ENCODE measurements at places on chromosomes 11 and 22.
A peak's percentile ranks its signal among the peaks of the same experiment; 100 is the strongest.

- no peak for DNase-seq
These were observed at the start of gene FXYD6 for GRCh38 chr11:117876341-117877119. Gene FXYD6 (minus strand): TSS chr11:117876658. CDS start chr11:117842776, 33,882 bp downstream.

GRCh38 chr11:64224151-64224890 is 1.7 kb downstream of the TRPT1 start:
- DNase-seq, result no peak

DNA sequence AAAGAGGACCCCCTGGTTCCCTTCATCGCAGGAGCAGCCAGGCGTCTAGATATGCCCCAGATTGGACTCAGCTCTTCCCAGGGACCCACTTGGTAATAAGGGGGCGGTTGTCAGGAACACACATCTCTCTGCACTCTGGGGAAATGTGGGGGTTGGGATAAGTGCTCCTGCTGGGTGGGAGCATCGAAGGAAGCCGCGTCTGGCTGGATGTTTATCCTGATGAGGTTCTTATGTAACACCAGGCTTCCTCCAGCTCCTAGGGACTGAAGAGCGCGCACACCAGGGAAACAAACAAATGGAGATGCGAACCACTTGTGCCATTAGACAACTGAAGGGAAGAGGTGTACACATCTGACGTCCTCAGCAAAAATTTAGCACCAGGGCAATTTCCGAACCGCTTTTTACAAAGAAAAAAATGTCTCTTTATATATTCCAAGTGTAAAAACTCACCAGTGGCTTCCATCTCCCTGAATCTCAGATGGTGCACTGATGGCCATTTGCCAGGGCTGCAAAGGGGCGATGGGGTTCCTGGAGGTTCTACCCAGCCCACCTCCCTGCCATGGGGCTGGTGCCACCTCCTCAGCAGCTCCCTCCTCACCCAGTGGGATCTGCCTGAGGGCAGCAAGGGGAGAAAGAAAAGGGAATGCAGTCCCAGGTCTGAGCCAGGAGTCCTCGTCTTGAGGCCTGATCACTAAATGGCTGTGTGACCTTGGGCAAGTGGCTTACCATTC is 89.4 kb downstream of the PKNOX2 start:
- DNase-seq, result no peak

DNA sequence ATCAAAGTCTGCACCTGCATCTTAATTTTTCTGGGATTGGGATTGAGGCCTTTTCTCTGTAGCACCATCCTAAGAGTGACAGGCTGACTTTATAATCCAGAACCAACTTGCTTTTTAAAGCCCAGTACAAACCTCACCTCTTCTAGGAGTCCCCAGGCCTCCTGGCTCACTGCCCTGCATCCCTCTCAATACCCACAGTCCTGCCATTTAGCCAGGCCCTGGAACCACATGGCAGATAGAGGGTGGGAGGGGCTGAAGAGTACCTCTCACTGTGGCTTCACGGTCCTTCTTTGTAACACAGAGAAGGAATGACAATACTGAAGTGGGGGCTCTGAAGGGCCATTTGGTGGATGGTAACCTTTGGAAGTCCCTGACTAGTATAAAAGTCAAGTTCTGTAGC is 63.5 kb upstream of the PHOX2A start:
- no peak for DNase-seq

- DNase-seq, result no peak
These were observed 758 bp downstream of the MCAM start for GRCh38 chr11:119316016-119316728.

DNA sequence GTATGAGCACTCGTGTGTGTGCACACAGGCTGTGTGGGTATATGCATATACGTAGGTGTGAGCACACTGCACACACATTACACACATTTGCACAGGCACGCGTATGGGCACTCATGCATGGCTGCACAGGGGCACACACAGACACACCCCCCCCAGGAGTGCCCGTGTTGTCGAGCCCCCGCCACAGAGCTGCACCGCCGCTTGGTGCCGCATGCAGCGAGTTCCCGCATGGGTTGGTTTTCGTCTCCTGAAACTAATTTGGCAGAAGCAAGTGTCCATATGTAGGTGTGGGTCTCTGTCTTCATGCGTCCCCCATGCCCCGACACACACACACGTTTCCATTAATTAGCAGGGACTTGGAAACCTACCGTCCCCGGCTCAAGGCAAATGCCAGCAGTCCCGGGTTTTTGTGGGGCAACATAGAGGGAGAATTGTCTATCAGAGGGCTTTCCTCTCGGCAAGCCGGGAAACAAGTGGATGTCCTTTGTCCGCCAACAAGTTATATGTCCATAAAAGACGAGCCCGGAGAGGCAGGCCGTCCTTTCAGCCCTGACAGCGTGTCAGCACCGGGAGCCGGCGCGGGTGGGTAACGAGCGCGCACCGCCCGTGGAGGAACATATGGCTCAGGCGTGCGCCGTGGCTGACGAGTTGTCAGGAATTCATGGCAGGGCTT is 1291.7 kb downstream of the BRD1 start:
- DNase-seq, result no peak

GRCh38 chr11:3139086-3139440 is 26.0 kb downstream of the OSBPL5 start:
- no peak for DNase-seq

DNA sequence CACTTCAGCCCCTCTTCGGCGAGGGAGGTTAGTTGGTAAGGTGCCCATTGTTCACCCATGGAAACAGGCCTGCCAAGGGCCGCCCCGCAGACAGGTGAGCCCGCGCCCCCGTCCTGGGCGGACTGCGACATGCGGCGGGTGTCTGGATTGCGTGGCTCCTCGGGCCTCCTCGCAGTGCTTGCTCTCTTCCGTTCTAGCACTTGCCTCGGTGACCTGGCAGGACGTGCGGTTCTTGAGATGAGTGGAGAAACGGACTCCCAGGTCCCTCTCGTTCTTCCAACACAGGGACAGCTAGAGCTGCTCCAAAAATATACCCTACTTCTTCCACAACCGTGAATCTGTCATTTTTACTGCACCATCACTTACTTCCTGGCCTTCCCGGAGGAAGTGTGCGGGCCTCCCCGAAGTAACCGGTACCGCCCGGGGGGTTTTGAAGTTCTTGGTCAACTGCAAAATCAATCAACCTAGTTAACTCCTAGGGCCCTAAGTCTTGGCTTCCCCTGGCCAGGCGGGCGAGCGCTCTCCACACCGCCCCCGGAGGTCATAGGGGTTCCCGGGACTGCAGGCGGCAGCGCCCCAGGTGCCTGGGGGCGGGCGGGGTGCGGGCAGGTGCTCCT is 745 bp upstream of the ZBTB44 start:
- peak; percentile 44 for DNase-seq

DNA sequence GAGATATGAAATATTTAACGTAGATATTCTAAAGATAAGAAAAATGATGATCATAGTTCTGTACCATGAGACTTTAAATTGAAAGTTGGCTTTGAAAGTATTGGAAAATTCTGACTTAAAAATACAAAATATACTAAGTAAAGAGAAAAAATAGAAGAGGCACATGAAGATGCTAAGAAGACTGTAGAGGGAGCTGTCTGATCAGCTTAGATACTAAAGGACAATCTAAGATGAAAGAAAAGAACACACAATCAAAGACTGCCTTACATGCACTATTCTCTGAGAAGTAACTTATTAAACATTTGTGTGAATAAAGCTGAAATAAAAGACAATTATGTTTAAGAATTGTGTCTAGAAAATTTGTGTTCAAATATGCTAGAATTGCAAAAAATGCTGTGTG is 55.1 kb downstream of the RBMXL2 start:
- no peak for DNase-seq

Measured in activated T-cell treated with anti-CD3 and anti-CD28 coated beads for 1 hour (primary cell).